ENCODE measurements at places on chromosomes 3 and 15.

- DNase-seq: no peak
Measured at GRCh38 chr3:131735116-131735515, 232.3 kb upstream of the MRPL3 start.

DNA sequence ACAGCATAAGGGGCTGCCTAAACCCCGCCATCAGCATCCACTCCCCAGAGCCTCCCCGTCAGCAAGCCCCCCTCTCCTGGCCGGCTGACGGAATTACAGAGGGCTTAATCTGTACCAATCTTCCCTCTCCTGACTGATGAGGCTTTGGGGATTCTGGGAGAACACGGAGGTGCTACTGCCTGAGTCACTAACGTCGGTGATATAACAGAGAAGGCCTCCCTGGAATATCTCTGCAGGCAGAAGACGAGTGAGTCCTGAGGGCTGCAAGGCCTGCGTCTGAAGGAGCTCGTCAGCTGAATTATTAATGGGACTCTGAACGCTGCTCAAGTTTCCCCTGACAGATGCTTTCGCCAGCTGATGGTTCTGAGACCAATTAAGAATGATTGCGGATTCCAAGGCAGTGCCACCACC is 147.7 kb downstream of the XXYLT1 start:
- no peak for DNase-seq

- no peak for DNase-seq
Measured at GRCh38 chr3:161822291-161822690, 325.7 kb downstream of the OTOL1 start.

DNA sequence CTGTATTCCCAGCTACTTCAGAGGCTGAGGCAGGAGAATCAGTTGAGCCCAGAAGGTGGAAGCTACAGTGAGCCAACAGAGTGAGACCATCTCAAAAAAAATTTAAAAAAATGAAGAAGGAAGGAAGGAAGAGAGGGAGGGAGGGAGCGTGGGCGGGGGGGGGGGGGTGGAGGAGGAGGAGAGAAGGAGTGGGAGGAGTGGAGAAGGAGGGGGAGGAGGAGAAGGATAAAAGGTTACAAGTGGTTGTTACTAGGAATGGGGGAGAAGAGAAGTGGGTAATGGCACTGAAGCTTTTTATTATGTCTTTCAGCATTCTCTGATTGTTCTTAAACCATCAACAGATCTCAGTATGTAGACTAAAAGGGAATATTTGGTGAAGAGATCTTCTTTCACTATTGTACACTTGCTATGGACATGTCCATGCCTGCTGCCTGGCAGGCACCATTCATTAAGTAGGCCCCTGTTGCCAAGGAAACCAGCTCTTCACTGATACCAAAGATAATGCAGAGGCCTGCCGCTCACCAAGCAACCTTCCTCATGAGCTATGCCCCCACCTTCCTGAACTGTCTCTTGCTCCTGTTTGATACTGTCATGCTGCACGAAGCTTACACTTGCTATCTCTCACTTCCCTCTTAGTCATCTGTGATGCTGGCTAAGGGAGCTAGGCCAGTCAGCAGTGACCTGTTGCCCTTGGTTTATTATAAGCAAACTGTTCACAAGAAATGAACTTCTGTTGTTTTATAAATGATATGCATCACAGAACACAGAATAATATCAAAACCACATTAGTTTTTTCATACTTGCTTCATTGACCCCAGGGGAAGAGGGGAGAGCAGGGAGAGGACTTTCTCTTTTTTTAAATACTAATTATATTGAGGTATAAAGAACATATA is 23.1 kb downstream of the EPM2AIP1 start:
- DNase-seq: peak; percentile 47

DNA sequence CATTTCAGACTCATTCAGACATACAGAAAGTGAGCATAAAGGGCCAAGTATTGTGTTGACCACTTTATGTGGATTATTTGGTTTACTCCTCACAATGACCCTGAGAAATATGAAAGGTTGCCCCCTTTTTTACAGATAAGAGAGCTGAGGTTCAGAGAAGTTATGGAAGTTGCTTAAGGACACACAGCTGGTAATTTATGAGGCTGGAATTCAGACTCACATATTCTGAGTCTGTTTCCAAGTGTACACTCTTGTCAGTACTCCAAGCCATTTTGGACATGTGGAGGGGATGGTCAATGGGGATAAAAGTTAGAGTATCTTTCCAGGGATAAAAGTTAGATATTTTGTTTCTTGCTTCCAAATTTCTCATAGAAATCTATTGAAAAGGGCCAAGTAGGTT is 15.9 kb downstream of the ITPR1 start:
- DNase-seq: no peak

Measured in left cardiac atrium (tissue), 4 donors.